ENCODE measurements at places on chromosomes 2 and 18.
A peak's percentile ranks its signal among the peaks of the same experiment; 100 is the strongest.

DNA sequence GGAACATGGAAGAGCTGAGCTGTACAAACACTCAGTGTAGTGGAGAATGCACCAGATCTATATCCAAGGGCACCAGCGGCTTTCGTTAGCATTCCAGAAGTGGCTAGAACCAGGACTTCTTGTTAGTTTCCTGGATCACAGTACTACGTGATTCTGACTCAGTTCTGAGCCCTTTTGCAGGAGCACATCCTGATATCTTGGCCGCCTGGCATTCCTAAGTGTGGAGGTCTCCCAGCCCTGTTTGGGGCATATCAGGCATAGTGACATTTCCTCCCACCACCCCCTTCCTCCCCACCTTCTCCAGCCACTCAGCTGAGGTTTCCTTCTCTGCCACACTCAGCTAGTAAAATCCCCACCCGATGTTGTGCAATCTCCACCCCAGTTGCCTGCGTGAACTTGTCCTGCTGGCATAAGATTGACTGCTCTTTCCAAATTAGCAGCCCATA, 63.4 kb downstream of the BMP10 start:
- H3K4me1 ChIP-seq = peaks cover 16% of the 10 kb centered on the region
- H3K27ac ChIP-seq = peak overlapping the region; percentile 59
- H3K36me3 ChIP-seq = peaks cover 51% of the 10 kb centered on the region
- no peaks in the 10 kb centered on the region for H3K27me3 ChIP-seq
- no peak for DNase-seq

- no peak overlapping the region for H3K4me3 ChIP-seq
- no peaks in the 10 kb centered on the region for H3K27me3 ChIP-seq
- no peak for DNase-seq
Measured at GRCh38 chr2:189646521-189646920, 14.7 kb upstream of the ASNSD1 start.

- no peaks in the 10 kb centered on the region for H3K4me1 ChIP-seq
- no peaks in the 10 kb centered on the region for H3K36me3 ChIP-seq
- H3K27me3 ChIP-seq = no peaks in the 10 kb centered on the region
- H3K4me3 ChIP-seq = no peak overlapping the region
- no peak for DNase-seq
Measured at GRCh38 chr2:228115-228514, 35.7 kb downstream of the SH3YL1 start.

GRCh38 chr2:9354318-9354717, 69.0 kb downstream of the ITGB1BP1 start:
- no peak overlapping the region for H3K4me3 ChIP-seq
- no peak overlapping the region for H3K27ac ChIP-seq
- H3K27me3 ChIP-seq = no peaks in the 10 kb centered on the region
- H3K4me1 ChIP-seq = no peaks in the 10 kb centered on the region
- no peaks in the 10 kb centered on the region for H3K36me3 ChIP-seq
- DNase-seq = no peak

DNA sequence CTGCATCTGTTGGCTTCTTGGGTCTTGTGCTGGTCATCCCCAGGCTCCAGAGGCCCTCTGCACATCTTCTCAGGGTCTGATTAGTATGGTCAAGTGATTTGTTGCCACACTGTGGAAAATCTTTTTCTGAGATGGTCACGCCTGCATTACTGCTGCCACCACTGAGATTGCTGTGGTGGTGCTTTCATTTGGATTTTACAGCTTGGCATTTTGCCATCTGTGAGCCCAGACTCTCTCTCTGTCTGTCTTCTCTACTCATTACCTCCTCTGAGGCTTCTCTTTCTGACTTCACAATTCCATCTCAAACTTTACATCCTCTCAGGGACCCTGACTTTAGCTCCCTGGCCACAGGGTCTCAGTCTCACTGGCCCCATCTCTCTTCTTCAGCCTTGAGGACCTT, 154.6 kb downstream of the LRRTM1 start:
- H3K4me3 ChIP-seq = no peak overlapping the region
- no peaks in the 10 kb centered on the region for H3K36me3 ChIP-seq
- H3K27me3 ChIP-seq = no peaks in the 10 kb centered on the region
- H3K4me1 ChIP-seq = no peaks in the 10 kb centered on the region
- H3K27ac ChIP-seq = no peak overlapping the region

GRCh38 chr2:4247791-4248190, 544.4 kb downstream of the DCDC2C start:
- H3K4me1 ChIP-seq = no peaks in the 10 kb centered on the region
- no peaks in the 10 kb centered on the region for H3K36me3 ChIP-seq
- H3K27ac ChIP-seq = no peak overlapping the region
- DNase-seq = no peak
- no peaks in the 10 kb centered on the region for H3K27me3 ChIP-seq
- no peak overlapping the region for H3K4me3 ChIP-seq

DNA sequence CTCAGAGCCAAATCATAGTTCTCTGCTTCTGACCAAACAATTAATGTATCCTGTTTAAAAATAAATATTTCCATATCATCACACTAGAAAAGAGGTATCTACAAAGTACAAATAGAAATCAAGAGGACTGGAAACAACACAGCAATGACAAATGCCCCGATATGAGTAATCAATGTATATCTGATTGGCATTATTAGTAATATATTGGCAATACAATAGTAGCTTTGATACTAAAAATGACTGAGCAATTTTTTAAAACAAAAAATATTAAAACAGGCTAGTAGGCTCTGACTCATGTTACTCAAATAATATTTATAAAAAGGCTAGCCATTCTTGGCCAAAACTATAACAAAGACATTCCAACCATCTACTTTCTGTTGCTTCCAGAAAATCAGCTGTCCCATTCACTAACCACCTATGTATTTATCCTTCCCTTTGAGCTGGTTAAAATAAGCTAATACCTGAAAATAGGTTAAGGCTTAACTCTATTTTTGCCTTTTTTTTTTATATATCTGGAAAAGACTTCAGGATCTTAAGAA, 13.3 kb downstream of the PPP4R3B start:
- H3K4me1 ChIP-seq = peaks cover 19% of the 10 kb centered on the region
- no peak overlapping the region for H3K4me3 ChIP-seq
- no peak overlapping the region for H3K27ac ChIP-seq
- DNase-seq = no peak

DNA sequence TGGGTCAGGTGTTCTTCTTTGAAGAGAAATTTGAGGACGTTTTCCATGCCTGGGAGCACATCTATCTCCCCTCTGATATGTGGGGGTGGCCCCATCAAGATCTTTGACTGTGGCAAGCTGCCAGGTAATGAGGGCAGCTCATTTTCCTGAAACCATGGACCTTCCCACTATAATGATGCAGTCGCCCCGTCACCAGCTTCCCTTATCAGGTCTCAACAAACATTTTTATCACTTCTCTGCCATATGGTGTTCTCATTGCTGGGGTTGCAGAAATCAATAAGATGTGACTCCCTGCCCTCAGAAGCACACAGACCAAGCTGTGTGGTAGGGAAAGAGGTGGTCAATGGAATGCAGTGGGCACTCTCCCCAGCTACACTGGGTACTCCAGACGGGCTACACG, 48.4 kb upstream of the B3GNT7 start:
- H3K27me3 ChIP-seq = no peaks in the 10 kb centered on the region
- H3K36me3 ChIP-seq = no peaks in the 10 kb centered on the region
- H3K4me1 ChIP-seq = no peaks in the 10 kb centered on the region

DNA sequence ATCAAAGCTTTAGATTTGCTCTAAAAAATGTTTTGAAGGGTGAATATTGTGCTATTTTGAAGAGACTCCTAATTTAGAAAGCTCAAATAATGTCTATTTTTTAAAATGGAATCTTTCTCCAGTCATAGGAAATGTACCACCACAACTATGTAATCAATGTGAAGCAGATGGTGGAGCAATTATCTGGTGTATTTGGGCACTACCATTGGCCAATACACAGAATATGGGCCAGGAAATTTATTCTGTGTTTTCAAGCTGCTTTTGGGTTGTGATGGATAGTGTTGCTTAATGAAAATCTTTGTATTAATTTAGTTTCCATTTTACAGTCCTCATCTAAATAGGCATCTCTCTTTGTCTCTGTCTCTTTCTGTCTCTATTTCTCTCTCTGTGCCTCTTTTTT, 17.1 kb upstream of the VWC2L start:
- H3K27me3 ChIP-seq = no peaks in the 10 kb centered on the region
- no peaks in the 10 kb centered on the region for H3K4me1 ChIP-seq
- no peaks in the 10 kb centered on the region for H3K36me3 ChIP-seq

DNA sequence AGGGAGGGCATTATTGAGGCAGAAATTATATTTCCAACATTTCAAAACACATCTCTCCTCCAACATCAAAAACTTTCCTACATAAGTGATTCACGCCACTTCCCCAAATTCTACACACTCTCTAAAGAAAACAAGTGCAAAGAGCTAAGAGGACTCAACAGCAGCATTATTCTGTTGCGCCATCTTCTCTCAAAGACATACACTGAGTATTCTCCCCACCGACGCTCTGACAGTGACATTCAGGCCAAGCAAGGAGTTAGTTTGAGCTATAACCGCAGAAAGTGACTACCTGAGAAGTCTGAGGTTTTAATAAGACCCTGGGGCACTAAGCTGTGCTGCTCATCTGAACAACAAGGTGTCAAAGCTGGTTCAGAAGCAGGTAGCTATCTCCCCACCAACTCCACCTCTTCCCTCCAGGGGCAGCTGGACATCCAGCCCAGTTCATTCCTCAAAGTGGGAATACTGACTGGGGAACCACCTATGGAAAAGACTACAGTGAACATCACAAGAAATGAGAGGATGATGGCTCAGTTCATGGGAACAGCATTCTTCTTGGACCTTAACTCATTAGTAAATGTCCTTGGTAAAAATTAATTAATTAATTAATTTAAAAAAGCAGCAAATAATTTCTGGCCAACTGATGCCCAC, 309.5 kb upstream of the CCDC68 start:
- H3K4me3 ChIP-seq = no peak overlapping the region
- H3K27ac ChIP-seq = no peak overlapping the region
- no peaks in the 10 kb centered on the region for H3K36me3 ChIP-seq
- no peaks in the 10 kb centered on the region for H3K4me1 ChIP-seq
- no peaks in the 10 kb centered on the region for H3K27me3 ChIP-seq
- no peak for DNase-seq

GRCh38 chr2:235271936-235272335, 221.9 kb upstream of the AGAP1 start:
- no peak overlapping the region for H3K4me3 ChIP-seq
- H3K4me1 ChIP-seq = peaks cover 3% of the 10 kb centered on the region
- no peak for DNase-seq
- peaks cover 3% of the 10 kb centered on the region for H3K27me3 ChIP-seq

DNA sequence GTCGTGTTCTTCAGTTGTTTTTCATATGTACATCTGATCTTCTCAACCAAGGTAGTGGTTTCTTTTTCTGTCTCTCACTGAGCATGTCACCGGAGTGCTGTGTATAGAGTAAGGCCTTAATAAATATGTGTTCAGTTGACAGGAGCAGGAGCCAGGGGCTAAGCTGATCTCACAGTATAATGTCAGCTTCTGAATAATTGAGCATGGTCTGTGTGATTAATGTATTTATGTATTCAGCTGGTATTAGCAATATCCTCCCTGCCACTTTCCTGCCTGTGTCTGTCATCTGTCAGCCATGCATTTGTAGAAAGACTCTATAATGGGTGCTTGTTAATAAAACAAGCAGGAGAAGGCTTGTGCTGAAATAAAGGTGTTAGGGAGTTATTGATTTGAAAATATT, 198.9 kb downstream of the ADCYAP1 start:
- H3K27ac ChIP-seq = no peak overlapping the region
- DNase-seq = no peak
- no peak overlapping the region for H3K4me3 ChIP-seq
- H3K4me1 ChIP-seq = no peaks in the 10 kb centered on the region

GRCh38 chr18:26556573-26556972, 8.2 kb upstream of the KCTD1 start:
- DNase-seq = no peak
- no peaks in the 10 kb centered on the region for H3K36me3 ChIP-seq
- H3K4me1 ChIP-seq = no peaks in the 10 kb centered on the region
- H3K27ac ChIP-seq = no peak overlapping the region

- no peaks in the 10 kb centered on the region for H3K27me3 ChIP-seq
- no peak overlapping the region for H3K27ac ChIP-seq
- no peaks in the 10 kb centered on the region for H3K36me3 ChIP-seq
- no peaks in the 10 kb centered on the region for H3K4me1 ChIP-seq
- no peak overlapping the region for H3K4me3 ChIP-seq
Measured at GRCh38 chr2:56100791-56101312, 82.9 kb upstream of the CCDC85A start.

GRCh38 chr2:46580416-46580815, 101.1 kb downstream of the TMEM247 start:
- no peaks in the 10 kb centered on the region for H3K27me3 ChIP-seq
- DNase-seq = no peak
- H3K27ac ChIP-seq = no peak overlapping the region
- no peak overlapping the region for H3K4me3 ChIP-seq
- H3K36me3 ChIP-seq = peaks cover 4% of the 10 kb centered on the region

DNA sequence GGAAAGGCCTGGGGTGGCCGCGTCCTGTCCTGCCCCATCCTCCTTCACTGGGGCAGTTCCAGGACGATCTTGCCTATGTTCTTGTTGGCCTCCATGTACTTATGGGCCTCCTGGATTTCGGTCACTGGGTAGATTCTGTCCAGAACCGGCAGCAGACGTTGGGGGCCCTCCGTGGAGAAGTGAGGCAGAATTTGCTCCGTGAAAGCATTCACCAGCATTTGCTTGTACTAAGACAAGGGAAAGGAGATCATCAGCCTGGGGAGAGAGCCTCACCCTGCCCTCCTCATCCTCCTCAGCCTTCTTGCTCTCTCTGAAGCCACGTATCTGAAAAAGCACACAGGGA, 1.4 kb upstream of the SF3B6 start:
- DNase-seq = no peak
- no peaks in the 10 kb centered on the region for H3K27me3 ChIP-seq
- H3K4me1 ChIP-seq = peaks cover 21% of the 10 kb centered on the region
- H3K4me3 ChIP-seq = peak overlapping the region; percentile 97

All from naive thymus-derived CD4-positive, alpha-beta T cell (primary cell).